ENCODE measurements at places on chromosomes 11 and 22.

- DNase-seq: no peak
Observed at GRCh38 chr11:9716275-9717039, 52.6 kb downstream of the SWAP70 start.

- no peak for DNase-seq
Observed at GRCh38 chr22:18031695-18032454, 7.5 kb upstream of the MICAL3 start.

GRCh38 chr11:123653483-123653826, 969 bp downstream of the SCN3B start:
- no peak for DNase-seq

GRCh38 chr11:925158-925495, 543 bp upstream of the AP2A2 start:
- DNase-seq: no peak

DNA sequence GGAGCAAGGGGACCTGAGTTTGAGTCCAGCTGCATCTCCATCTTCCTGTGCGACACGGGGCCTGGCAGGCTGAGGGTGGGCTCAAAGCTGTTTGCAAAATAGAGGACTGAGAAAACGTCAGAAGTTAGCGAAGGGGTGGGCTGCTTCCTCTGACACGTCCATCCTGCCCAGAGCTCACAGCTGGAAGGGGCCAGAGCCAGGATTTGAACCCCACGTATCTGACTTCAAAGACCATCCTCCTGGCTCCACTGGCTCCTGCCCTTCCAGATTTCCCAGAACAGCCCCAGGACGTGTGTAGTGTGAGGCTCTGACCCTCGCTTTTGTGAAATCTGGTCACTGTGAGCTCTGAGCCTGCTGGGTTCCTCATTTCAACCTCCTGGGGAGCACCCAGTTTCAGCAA, 56.3 kb downstream of the CD82 start:
- no peak for DNase-seq

DNA sequence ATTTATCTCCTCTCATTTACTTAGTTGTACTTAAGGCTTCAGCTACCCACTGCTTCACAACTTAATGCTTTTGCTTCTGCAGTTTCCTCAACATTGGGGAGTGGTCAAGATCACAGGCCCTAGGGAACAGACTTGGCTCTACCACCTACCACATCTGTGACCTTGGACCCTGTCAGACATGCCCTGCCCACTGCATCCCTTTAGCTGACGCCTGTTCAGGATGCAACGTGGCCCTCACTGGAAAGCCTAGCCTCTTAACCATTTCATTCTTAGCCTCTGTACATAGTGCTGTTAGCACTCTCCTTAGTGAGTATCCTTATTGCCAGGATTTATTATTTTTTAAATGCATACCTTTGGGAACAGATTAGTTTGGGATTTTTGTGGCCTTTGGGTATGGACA, 34.4 kb downstream of the TNRC6B start:
- DNase-seq: no peak

DNA sequence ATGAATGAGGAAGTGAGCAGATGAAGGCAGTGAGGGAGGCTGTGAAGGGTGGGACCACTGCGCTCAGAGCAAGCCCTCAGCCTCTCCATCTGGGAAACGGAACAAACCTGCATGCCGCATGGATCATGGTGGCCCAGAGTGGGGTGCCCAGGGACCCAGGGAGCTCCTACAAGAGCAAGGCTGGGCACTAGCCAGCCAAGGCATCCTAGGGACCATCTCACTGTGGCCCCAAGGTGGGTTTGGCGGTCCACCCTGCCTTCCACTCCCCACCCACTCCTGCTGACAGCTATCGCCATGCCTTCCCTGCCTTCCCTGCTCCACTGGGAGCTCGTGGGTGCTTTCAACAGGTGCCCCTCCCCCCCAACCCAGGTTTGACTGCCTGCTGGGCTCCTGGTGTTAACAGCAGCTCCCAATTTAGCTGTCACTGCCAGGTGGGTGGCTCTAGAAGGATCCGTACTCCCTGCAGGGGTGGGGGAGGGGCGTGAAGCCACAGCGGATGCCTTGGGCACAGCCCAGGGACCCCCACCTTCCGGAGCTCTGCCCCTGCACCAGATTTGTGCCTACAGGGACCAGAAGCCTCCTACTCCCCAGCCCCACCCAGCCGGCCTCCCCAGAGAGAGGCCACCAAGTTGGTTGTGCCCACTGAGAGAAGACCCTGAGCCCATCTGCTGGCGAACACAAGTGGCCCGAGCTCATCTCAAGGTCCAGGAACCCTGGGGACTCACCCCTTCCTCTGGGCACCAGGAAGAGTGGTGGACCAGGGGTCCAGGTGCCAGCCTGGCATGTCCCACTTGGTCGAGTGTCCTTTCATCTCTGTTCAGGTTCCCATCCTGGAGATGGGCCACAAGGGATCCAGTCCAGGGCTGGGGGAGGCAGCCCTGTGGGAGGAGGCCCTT, 29.7 kb upstream of the PRODH start:
- DNase-seq: no peak

- no peak for DNase-seq
Observed at GRCh38 chr11:100785148-100785983, 98.3 kb downstream of the ARHGAP42 start.

- no peak for DNase-seq
Observed at GRCh38 chr22:26725012-26725676, 67.8 kb downstream of the MIAT start.

DNA sequence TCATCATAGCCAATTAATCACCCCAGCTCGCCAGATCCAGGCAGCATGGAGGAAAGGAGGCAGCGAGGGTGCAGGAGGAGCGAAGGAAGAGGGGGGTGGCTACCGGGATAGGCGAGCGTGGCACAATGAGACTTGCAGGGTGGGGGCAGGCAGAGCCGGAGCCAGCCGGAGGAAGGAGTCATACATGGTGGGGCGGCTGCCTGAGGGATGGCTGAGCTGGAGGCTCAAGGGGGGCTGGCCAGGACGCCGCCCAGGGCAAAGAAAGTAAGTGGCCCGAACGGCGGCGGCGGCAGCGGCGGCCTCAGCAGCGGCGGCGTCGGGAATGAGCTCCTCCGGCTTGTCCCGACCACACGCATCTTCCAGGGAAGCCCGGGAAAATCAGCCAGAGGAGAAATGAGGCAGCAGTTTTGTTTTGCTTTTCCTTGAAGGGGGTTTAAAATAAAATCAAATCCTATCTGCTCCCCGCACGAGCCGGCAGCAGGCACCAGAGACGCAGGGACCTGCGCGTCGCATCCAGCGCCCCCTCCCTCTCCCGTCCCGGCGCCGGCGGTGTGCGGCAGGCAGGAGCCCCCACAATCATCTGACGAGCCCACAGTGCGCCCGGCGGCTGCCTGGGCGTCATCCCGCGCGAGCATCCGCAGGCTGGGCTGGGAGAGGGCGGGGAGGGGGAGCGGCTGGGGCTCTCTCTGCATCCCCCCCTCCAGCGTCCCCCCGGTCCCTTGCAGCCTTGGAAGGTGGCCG, 263.6 kb downstream of the CTTN start:
- no peak for DNase-seq

DNA sequence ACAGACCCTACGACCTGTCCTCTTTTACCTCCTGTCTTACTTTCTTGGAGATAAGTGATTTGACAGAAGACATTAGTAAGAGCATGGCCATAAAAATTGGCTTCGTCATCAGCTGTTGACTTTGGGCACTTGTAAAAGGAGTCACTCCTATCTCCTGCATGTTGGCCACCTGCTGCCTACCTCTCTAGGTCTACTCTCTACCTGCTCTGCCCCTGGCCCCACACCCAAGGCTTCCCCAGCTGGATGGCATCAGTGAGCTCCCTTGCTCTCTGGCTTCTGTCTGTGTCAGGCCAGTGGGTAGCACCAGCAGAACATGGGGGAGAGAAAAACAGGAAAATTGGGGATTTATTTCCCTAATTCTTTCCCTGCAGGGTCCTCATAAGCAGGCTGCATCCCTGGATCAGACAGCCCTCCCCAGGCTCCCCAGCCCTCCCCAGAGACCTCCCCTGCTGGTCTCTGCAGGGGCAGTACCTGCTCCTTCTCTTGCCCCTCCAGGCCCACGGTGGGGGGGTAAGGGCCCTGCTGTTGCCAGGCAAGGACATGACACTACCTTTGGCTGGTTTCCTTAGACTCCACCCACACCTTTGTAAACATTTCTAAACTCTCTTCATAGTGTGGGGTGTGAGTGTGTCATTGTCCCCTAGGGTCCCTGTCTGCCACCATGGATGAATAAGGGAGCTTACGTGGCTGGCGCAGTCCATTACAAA, 157.0 kb upstream of the NECTIN1 start:
- no peak for DNase-seq

DNA sequence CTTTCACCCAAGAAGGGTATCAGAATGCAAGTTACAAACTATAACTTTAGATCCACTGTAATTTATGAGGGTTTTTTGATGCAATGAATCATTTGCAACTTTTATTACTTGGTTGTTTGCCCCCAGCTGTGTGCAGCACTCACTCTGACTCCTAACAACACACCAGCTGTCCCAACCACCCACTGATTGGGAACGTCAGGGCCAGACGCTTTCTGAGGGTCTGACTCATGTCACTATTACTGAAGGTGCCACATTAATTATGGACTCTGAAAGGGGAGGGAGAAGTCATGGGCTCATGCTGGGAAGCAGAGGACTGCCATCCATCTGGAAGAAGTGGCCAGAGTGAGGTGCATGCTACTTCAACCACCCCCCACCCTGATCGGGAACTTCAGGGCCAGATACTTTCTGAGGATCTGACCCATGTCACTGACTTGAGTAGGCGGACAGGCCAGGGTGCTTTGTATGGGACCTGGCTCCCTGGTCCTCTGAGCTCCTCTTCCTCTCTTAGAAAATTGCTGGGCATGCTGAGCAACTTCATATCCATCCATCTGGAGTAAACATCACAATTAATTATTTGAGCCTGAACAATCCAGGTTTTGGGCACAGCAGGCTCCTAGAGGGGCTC, 44.9 kb upstream of the DRD2 start:
- no peak for DNase-seq

DNA sequence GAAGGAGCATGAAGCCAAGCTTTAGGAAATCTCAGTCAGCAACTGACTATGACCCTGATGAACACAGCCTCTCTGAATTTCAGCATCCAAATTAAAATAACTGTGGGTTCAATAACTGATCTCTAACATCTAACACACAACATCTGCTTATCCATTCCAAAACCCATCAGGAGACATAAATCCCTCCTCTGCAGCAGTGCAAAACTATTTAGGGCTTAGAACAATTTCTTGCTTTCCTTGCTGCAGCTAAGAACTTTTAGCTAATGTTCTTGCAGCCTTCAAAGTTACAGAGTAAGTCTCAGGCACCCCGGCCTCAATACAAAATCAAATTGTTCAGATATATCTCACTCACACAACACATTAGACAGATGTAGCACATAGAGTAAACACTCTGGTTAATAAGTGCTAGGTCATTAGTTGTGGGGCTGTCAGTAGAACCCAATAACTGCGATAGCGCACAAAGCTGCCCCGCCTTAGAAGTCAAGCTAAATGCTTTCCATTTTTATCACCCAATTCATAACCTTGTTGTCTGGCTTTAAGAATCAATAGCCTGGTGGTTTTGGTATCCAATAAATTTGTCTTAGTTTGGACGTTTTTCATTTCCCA, 139.6 kb downstream of the LARGE1 start:
- no peak for DNase-seq

- no peak for DNase-seq
Observed at GRCh38 chr11:299081-299891, at the start of gene IFITM5. Gene IFITM5 (minus strand): TSS chr11:299526. CDS start chr11:299490, 36 bp downstream.

DNA sequence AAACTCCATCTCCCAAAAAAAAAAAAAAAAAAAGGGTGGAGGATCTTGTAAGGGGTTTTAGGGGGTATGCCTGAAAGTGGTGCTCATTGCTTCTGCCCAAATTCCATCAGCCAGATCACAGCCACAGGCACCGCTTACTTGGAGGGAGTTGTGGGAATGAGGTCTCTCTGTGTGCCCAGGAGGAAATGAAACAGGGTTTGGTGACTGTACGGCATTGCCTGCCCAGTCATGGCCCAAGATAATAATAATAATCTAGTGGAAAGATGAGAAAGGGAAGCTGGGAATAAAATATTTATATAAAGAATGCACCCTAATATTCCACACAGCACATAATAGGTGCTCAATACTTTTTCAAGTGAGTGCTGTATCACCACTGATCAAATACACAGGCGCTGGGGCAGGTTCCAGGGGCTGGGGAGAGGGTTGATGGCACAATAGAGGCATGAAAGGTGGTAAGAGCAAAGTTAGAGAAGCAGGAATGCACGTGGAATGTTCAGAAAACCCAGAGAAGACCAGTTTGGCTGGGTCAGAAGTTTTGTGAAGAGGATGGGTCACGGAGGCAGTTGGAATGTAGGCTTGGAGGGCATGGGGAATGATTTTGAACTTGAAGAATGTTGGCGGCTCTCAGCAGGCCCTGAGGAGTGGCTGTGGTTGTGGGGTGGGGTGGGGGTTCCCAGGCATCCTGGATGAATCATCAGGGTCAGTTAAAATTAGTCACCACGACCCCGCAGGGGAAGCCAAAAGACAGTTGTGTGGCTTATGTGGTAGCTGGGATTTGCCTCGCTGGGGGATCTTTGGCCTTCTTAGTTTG, 12.5 kb upstream of the MB start:
- no peak for DNase-seq

GRCh38 chr11:62892077-62892922, 11.6 kb downstream of the SLC3A2 start:
- DNase-seq: no peak

DNA sequence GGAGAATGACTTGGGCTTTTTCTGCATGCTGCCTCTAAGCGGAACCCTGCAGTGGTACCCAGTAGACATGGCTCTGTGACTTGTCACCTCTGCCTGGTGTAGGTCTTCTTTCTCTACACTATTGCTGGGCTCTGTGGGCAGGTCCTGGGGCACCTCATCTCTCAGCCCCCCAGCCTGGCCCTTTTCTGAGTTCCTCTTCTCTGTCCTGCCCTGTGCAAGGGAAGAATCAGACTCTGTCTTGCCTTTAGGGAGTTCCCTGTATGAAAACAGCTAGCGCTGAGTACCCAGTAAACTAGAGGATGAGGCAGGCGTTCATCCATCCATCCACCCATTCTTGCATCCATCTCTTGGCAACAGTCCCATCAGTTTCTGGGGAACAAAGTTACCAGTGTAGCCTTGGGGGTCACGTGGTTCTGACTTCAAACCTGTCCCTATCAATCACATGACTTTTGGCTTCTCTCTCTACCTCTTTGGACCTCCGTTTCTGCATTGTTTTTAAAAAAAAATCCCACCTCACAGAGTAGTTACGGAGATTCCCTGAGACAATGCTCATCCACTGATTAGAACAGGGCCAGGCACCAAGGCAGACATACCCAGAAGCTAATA, 86.4 kb upstream of the WNT11 start:
- no peak for DNase-seq

DNA sequence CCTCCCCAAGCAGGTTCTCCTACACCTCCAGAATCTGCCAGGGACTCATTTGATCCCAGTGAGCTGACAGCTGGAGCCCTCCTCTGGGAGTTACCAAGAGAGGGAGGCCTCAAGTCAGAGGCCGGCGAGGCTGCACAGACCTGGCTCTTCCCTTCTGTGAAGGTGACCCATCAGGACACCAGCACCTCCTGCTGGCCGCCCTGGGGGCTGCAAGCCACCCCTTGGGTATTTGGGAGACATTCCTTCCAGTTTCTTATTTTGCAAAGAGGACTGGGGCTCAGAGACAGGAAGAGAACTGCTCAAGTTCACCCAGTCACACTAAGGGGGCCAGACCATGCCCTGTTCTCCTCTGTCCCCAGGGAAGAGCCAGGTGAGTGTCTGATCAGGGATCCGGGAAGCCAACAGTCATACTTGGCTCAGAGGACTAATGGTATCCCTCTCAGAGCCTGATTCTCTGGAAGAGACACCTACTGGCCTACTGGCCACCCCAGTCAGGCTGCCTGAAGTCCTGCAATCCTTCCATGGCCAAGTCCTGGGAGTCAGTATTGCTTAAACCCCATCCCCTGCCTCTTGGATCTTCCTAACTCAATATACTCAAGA, 40.5 kb upstream of the RIC3 start:
- DNase-seq: no peak
